ENCODE measurements at places on chromosomes 5 and 9. TPM values are rescaled to one million over a fixed set of nuclear protein-coding genes. Genes with fewer than 3 reads are reported as not detected.

GRCh38 chr9:116539549-116539948 lies 147.6 kb upstream of the TRIM32 start:
- no peak for DNase-seq
- no peaks in the 10 kb centered on the region for H3K36me3 ChIP-seq
- H3K4me3 ChIP-seq, result no peak overlapping the region
- H3K27ac ChIP-seq, result no peak overlapping the region
- H3K27me3 ChIP-seq, result no peaks in the 10 kb centered on the region
- H3K4me1 ChIP-seq, result peaks cover 20% of the 10 kb centered on the region

- no peak overlapping the region for H3K4me3 ChIP-seq
- no peak overlapping the region for H3K27ac ChIP-seq
- no peaks in the 10 kb centered on the region for H3K36me3 ChIP-seq
- DNase-seq, result no peak
- no peaks in the 10 kb centered on the region for H3K27me3 ChIP-seq
These were observed 1.8 kb downstream of the NUDT12 start for GRCh38 chr5:103560826-103561225.

GRCh38 chr5:138148811-138149210 lies 9.6 kb upstream of the NME5 start:
- H3K27me3 ChIP-seq, result no peaks in the 10 kb centered on the region
- H3K4me3 ChIP-seq, result no peak overlapping the region
- peaks cover 9% of the 10 kb centered on the region for H3K4me1 ChIP-seq
- H3K36me3 ChIP-seq, result no peaks in the 10 kb centered on the region
- DNase-seq, result peak; percentile 90

DNA sequence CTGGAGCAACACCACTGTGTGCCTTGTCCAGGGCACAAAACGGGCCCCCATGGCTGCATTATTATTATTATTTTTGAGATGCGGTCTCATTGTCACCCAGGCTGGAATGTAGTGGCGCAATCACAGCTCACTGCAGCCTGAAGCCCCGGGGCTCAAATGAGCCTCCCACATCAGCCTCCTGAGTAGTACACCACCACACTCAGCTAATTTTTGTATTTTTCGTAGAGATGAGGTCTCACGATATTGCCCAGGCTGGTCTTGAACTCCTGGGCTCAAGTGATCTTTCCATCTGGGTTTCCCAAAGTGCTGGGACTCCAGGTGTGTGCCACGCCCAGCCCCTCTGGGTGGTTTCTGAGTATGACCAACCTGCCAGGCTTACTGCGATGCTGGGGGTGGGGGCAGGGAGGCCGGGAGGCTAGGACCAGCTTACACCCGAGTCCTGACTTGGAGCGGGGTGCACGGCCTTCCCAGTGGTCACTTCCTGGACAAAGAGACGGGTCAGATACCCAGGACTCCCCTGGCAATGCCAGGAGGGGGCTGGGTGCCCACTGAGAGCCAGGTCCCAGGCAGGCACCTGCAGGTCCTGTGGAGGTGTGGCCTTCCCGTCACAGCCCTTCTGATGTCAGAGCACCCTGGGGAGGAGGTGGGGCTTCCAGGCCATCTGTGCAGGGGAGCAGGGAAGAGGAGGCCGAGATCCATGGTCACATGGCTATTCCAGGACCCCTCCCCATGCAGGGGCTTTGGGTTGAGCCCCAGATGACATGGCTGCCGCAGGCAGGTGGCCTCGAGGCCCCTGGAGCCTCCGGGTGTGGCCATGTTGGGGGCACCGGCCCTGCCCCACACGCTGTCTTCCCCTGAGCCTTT lies 8.3 kb upstream of the NRARP start:
- H3K27ac ChIP-seq, result no peak overlapping the region
- H3K4me3 ChIP-seq, result no peak overlapping the region
- DNase-seq, result no peak

DNA sequence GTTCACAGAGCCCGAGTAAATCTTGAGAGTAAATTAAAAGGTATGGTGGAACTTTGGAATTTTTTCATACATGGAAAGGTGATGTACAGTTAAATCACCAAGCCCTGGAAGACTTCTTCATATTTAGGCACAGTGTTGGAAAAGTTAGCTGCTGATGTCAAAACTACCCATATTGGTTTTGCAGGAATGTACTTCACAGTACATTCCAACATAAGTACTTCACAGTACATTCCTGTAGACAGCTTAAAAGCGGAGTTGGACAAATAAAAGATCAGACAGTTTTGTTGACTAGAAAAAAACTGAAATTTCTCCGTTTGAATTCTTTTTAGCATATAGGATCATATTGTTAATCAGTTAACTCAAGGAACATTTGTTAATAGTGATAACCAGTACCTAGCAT lies 1.8 kb downstream of the RANBP17 start:
- H3K36me3 ChIP-seq, result no peaks in the 10 kb centered on the region
- no peaks in the 10 kb centered on the region for H3K27me3 ChIP-seq
- no peaks in the 10 kb centered on the region for H3K4me1 ChIP-seq
- no peak overlapping the region for H3K27ac ChIP-seq
- DNase-seq, result peak; percentile 33
- no peak overlapping the region for H3K4me3 ChIP-seq

GRCh38 chr5:73303148-73304079 lies 130.4 kb downstream of the TMEM174 start:
- H3K36me3 ChIP-seq, result no peaks in the 10 kb centered on the region
- 0 out of 2 replicates have a peak, but pooled peaks cover 8% of the 10 kb centered on the region for H3K4me1 ChIP-seq
- no peak overlapping the region for H3K27ac ChIP-seq
- 0 out of 2 replicates have a peak, but pooled peaks cover 11% of the 10 kb centered on the region for H3K27me3 ChIP-seq
- DNase-seq, result no peak

GRCh38 chr9:15116130-15116580 lies 190.9 kb downstream of the TTC39B start:
- H3K27me3 ChIP-seq, result peaks cover 46% of the 10 kb centered on the region
- H3K27ac ChIP-seq, result no peak overlapping the region
- H3K4me1 ChIP-seq, result no peaks in the 10 kb centered on the region

- no peaks in the 10 kb centered on the region for H3K4me1 ChIP-seq
- DNase-seq, result no peak
- H3K27me3 ChIP-seq, result no peaks in the 10 kb centered on the region
- no peak overlapping the region for H3K4me3 ChIP-seq
- H3K36me3 ChIP-seq, result no peaks in the 10 kb centered on the region
These were observed 27.5 kb upstream of the GABBR2 start for GRCh38 chr9:98736226-98736625.

- H3K4me3 ChIP-seq, result no peak overlapping the region
- DNase-seq, result no peak
- H3K27me3 ChIP-seq, result peaks cover 56% of the 10 kb centered on the region
- H3K36me3 ChIP-seq, result no peaks in the 10 kb centered on the region
- H3K4me1 ChIP-seq, result no peaks in the 10 kb centered on the region
These were observed 3.5 kb downstream of the LAMC3 start for GRCh38 chr9:131012396-131012917.

DNA sequence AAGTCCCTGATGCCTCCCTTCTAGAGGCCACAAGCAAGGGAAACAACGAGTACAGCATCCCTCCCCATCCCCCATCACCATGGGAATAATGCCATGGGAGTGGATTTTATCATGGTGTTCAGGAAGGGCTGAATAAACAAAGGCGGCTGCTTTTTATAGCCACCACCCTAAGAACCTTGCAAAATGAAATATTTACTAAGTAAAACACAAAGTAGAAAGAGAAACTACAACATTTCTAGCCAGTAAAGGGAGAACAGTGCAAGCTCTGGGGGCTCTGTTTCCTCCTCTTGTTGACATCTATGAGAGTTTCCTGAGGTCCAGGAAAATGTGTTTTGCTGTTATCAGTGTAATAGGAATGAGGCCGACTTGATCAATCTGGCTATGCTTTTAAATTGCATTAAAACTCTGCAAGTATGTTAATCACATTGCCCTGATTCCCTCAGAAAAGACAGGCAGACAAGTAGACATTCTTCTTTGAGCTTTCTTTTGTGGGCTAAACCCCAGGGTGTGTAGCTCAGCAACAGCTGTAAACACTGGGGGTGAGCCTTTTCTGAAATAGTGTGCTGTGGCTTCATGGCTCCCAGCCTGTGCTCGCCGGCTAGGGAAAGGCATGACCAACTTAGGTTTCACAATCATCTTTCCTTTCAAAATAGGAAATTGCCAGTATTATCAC lies 31.1 kb downstream of the SV2C start:
- DNase-seq, result peak; percentile 7
- H3K27ac ChIP-seq, result no peak overlapping the region

DNA sequence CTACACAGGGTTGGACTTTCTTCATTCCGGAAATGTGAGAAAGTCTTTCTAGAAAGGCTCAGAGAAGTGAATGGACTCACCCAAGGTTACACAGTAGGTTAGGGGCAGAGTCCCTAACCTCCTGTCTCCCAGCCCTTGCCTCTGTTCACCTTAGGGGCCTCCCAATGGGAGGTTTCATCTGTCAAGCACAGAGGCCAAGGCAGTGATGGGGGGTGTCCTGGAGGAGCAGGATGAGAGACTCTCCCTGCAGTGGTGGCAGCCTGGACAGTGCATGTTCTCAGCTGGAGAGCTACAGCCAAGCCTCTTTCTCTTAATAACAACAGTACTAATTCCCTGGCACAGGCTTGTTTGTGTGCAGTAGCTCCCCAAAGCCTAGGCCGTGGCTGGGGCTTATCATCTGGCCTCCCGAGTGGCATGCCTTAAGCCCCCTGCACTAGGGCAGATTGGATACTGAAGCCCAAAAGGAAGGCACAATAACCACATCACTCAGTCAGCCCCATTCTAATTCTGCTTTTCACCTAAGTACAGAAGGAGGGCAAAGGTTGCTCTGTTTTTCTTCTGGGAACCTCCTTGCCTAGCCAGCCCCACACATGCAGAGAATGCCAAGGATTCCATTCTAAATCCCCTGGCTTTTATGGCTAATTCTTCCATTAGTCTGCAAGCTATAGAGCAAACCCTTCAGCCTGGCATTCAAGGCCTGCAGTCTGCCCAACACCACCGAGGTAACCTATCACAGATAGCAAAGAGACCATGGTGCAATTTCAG lies 50.2 kb upstream of the XPA start:
- H3K36me3 ChIP-seq, result no peaks in the 10 kb centered on the region
- DNase-seq, result no peak
- no peak overlapping the region for H3K4me3 ChIP-seq
- no peak overlapping the region for H3K27ac ChIP-seq

DNA sequence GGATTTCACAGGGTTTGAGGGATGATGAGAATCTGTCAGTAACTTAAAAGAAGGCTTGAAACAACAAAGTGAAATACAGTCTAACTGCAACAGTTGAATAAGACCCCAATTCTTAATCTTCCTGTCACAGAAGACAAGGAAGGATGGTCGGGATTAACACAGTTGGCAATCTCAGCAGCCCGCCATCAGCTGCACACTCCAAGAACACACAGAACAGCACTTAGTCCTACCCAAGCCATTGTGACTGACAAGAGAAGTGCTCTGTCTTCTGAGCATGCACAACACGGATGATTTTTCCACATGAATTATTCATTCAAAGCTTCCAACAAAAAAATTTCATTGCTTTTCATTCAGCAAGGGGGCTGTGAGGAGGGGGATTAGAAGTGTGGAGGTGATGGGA lies 576.1 kb downstream of the TLE4 start:
- H3K27me3 ChIP-seq, result no peaks in the 10 kb centered on the region
- H3K27ac ChIP-seq, result no peak overlapping the region
- no peak for DNase-seq
- no peaks in the 10 kb centered on the region for H3K4me1 ChIP-seq

DNA sequence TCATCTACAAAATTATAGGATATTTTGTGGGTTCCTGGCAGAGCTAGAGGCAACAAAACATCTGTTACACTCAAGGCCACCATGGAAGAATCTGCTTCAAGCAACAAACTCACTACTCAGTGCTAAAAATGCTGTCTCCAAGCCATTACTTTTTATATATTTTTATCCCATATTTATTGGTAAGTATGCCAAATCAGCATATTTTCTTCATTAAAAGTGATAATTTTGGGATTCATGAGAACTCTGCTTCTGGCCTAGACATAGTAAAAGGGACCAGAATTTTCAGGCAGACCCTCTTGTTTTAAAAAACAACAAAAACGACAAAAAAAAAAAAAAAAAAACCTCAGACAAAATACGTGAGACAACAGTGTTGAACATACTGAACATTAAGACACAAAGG lies 236.0 kb downstream of the EDIL3 start:
- DNase-seq, result no peak
- H3K4me1 ChIP-seq, result no peaks in the 10 kb centered on the region
- no peaks in the 10 kb centered on the region for H3K36me3 ChIP-seq
- H3K4me3 ChIP-seq, result no peak overlapping the region
- H3K27ac ChIP-seq, result no peak overlapping the region
- H3K27me3 ChIP-seq, result no peaks in the 10 kb centered on the region

- H3K4me3 ChIP-seq, result no peak overlapping the region
- H3K27ac ChIP-seq, result no peak overlapping the region
- H3K36me3 ChIP-seq, result no peaks in the 10 kb centered on the region
- peak; percentile 66 for DNase-seq
- no peaks in the 10 kb centered on the region for H3K4me1 ChIP-seq
- no peaks in the 10 kb centered on the region for H3K27me3 ChIP-seq
These were observed 277.6 kb upstream of the ADAMTS16 start for GRCh38 chr5:4862500-4862899.

DNA sequence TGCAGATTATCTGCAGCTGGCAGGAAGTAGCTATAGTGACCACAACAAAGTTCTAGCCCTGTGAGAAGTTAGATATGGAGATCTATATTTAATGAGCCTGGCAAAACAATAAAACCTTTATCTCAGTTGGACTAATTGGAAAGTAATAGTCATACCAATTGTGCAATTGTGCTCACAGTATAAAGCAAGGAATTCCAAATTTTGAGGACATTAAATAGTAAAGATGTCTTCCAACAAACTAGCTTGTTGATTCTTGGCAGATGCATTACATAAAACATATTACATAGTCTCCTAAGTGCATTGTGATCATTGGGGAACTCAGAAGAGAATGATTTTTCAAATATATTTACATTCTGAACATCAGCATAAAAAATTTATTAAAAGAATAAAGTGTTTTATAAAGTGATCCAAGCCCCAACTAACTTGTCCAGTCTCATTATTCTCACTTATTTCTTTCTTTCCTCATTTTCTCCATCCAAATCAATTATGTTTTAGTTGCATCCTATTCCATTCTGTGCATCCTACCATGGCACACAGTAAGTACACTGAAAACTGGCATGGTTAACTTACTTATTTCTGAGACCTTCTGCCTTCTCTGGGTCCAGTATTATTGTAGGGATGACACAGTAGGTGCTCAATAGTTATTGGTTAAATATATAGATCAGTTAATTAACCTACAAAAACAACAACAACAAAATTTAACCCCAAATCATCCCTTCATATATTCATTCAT lies 977.2 kb upstream of the NUDT12 start:
- H3K4me3 ChIP-seq, result no peak overlapping the region
- H3K27me3 ChIP-seq, result no peaks in the 10 kb centered on the region
- no peaks in the 10 kb centered on the region for H3K4me1 ChIP-seq
- H3K36me3 ChIP-seq, result no peaks in the 10 kb centered on the region
- H3K27ac ChIP-seq, result no peak overlapping the region
- no peak for DNase-seq

Gene IFNB1
- total RNA-seq, result not detected

Gene IL31RA
- 0.89 TPM for total RNA-seq

Gene ECSCR
- not detected for total RNA-seq

Gene PDLIM4
- 84.4 TPM for total RNA-seq

Gene BARHL1
- total RNA-seq, result not detected

Gene ANKRD31
- total RNA-seq, result not detected

Measured in GM23248 (cell line).